CD4-positive, alpha-beta T cell treated with Interleukin-10 for 1 hour (primary cell): ENCODE measurements at places on chromosomes 1 and 21.

DNA sequence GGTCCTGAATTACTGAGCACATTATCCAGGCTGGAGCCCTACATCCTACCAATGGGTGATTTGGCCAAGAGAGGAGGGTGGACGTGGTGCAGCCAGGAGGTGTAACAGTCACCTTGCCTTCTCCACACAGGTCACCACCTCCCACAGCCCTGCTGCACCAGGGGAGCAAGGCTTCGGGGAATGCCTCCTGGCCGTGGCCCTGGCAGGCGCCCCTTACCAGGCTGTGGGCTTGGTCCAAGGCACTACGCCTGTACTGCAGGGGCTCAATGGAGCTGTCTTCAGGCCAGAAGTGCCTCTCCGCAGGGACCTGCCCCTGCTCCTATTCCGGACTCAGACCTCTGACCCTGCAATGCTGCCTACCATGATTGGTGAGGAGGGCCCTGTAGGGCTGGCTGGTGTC is 26.0 kb downstream of the HMGCS2 start:
- no peak for DNase-seq

GRCh38 chr1:54835970-54836369 is 34.8 kb upstream of the TTC22 start:
- no peak for DNase-seq

DNA sequence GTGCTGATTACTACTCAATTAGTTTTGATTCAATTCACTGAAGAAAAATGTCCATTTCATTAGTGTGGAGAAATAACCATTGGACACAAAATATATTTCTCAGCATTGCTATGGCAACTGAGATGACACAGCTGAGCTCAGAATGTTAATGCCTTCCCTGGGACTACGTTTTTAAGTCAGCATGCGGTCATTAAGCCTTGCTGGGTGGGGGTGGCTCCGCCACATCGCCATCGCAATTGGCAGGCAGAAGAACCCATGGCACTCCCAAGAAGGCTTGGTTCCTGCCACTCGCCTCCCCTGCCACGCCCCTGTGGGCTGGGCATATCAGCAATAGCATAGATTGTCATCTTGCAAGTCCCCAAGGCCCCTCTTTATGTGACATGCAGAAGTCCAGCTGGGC is 256.7 kb upstream of the CAMK1G start:
- no peak for DNase-seq

- DNase-seq = no peak
Measured at GRCh38 chr1:168007691-168008090, 70.8 kb upstream of the MPC2 start.

DNA sequence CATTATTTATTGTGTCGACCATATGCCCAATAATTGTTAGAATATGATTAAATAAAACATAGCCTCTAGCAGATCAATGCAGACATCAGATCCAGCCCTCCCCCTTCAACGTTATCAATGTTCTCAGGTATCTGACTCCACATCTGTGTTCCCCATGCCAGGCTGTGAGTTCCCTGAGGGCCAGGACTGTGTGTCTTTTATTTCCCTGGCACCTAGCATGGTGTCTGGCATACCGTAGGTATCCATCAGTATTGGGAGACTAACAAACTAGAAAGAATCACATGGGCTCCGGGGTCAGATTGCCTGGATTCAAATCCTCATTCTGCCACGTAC is 48.3 kb downstream of the SDC3 start:
- no peak for DNase-seq

GRCh38 chr1:168098534-168099320 is 38.0 kb downstream of the GPR161 start:
- no peak for DNase-seq

DNA sequence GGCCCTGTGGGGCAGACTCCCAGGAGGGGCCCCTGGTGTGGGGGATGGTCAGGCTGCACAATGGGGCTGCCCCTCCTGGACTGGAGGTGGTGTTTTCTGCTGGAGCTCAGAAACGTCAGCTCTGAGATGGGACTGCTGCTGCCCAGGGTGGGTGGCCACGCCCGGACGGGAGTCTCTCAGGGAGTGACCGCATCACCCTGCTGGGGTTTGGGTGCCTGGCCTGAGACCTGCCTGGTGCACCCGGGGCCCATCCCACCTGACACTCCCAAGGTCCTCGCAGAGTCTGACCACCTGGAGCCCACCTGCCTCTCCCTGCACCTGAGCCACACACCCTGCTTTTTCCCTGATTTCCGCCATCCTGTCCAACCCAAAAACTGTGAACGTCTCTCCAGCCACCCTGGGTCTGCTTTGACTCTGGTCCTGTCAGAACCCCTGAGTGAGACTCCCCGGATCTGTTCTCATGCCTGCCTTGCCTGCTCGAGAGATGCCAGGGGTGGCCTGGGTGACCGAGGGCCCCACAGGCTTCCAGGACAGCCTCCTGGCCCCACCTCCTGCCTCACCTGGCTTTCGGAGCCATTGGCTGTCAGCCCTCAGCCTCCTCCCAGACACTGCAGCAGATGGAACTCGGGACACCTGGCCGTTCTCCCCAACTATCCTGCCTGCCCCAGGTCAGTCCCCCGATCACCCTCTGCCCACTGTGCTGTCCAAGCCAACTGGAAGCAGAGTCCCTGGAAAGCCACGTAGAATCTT is 11.6 kb upstream of the SMYD3 start:
- DNase-seq = no peak

GRCh38 chr21:36207577-36208320 is 51.1 kb downstream of the DOP1B start:
- DNase-seq = no peak

DNA sequence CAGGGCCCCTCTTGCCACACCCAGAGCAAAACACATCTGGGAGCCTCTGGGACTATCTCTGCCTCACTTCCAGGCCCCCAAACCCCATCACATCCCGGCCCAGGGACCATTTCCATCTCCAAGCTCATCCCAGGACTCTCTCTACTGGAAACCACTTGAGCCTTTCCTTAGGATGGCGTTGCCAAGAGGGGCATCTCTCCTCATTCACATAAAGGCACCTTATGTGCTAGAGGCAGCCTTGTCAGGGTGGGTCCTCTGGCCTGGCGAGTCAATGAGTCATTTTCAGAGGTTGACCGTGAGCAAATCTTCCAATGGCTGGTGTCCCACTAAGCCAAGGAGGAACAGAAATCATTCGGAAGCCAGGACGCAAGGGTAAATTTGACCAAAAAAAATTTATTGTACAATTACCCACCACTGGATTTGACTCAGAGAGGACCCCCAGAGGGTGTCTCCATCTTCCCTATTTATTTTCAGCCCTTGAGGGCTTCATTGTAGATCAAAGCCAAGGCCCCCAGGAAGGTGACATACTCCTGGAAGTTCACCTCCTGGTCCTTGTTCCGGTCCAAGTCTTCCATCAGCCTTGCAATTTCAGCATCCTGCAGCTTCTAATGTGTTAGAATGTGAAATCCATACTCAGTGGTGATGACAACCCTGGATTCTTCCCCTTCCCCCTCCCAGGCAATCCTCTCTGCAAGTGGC is 1.4 kb downstream of the S100A6 start:
- DNase-seq = no peak

DNA sequence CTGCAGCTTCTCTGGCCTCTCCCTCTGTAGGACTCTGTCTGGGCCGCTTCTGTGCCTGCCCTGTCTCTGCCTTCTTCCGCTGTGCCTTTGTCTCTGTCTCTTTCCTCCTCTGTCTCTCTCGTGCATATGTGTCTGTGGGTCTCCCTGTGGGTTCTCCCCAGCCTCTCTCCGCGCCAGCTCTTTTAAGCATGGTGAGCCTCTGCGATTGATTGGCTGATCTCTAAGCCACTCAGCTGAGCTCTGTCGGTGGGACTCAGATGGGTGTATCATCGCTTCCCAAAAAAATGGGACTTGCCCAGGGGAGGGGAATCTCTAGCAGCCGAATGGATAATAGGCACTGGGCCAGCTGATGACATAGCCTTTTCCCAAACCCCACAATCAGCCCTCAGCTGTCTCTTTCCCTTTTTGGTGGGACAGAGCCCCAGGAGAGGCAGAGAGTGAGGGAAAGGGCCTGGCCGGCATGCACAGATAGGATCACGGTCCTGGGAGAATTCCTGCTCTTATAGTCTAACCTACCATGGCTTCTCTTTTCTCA is at the start of gene ADAMTS4:
Gene ADAMTS4, minus strand, starts transcription at position 158 of the 535 bp plus-strand sequence. CDS start 427 bp downstream, outside the sequence.
- DNase-seq = no peak

- no peak for DNase-seq
Measured at GRCh38 chr1:196678510-196678884, 26.7 kb downstream of the CFH start.

- no peak for DNase-seq
Measured at GRCh38 chr1:154837672-154838171, 32.4 kb downstream of the KCNN3 start.

GRCh38 chr1:41902159-41902577 is 16.6 kb downstream of the HIVEP3 start:
- DNase-seq = no peak

DNA sequence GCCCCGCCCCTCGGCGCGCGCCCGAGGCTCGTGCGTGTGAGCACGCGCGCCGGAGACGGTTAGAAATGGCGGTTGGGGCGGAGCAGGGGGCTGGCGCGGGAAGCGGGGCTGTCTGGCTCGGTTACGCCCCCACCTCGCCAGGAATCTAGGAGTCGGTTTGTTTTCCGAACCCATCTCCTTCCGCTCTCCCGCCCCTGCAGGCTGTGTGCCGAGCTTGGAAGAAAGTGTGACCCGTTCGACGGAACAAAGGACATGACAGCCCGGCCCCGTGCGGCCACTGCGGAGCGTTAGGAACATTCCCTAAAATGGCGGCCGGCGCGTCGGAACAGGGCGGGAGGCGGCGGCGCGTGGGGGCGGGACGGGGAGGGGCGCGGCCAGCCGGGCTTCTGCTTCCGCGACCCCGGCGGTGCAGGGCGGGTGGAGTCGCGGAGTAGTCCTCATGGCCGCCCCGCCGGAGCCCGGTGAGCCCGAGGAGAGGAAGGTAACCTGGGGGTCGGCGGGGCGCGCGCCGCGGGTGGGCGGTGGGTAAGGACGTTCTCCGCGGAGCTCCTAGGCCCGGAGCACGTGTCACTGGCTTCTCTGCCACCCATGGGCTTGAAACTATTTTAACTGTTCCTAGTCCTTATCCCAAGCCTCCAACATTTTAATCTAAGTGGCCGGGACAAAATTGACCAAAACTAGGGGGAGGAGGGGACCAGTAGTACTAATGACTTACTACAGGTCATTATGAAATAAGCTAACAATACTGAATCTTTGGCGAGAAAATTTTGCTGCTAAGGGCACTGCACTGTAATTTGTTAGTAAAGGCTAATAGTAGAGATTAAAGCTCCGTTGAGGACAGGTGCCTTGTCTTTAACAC is at the start of gene COX20:
Gene COX20, plus strand, starts transcription at position 383 of the 859 bp plus-strand sequence. Its CDS starts 57 bp downstream, at position 440.
- DNase-seq = peak; percentile 91

- DNase-seq = no peak
Measured at GRCh38 chr1:174408146-174408545, 39.6 kb upstream of the GPR52 start.

- DNase-seq = peak; percentile 95
Measured at GRCh38 chr1:110338309-110338885, 780 bp upstream of the RBM15 start.

GRCh38 chr21:17786851-17787181 is 32.3 kb downstream of the C21orf91 start:
- DNase-seq = no peak

DNA sequence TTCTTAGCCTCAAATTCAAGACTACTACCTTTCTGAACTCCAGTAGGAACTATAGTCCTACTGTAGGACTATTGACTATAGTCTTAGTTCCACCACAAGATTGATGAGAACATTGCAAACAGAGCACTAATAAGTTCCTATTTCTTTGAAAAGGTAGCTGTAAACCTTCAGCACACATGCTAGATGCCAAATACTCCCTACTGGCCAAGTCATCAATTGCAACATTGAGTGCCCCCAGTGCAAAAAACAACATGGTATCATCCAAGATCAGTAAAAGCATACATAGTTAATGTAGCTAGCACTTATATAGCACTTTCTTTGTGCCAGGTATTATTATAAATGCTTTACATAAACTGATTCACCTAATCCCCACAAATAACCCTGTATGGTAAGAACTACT is 99.8 kb downstream of the MRPL39 start:
- DNase-seq = peak; percentile 12

- DNase-seq = peak; percentile 69
Measured at GRCh38 chr1:39539252-39539790, 37.3 kb downstream of the PABPC4 start.

- no peak for DNase-seq
Measured at GRCh38 chr1:60149251-60149650, 75.7 kb upstream of the C1orf87 start.

GRCh38 chr1:171488190-171488929 is 3.0 kb downstream of the PRRC2C start:
- DNase-seq = no peak

DNA sequence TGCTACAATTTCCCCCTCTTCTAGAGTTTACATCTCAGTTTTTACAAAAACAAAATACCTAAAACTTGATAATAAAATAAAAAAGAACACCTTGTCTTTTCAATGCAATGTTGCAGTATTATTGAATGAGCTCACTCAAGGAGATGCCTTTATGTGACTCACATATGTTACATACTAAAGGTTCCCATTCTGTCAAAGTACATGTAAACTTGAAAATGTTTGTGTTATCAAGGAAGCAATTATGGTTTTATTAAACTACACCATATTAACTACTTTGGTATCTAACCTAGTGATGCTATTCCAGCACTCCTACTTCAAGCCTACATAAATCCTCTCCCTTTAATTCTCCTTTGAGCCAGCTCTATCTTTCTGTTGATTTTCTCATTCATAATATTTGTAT is 658.3 kb downstream of the PTPRC start:
- DNase-seq = no peak

DNA sequence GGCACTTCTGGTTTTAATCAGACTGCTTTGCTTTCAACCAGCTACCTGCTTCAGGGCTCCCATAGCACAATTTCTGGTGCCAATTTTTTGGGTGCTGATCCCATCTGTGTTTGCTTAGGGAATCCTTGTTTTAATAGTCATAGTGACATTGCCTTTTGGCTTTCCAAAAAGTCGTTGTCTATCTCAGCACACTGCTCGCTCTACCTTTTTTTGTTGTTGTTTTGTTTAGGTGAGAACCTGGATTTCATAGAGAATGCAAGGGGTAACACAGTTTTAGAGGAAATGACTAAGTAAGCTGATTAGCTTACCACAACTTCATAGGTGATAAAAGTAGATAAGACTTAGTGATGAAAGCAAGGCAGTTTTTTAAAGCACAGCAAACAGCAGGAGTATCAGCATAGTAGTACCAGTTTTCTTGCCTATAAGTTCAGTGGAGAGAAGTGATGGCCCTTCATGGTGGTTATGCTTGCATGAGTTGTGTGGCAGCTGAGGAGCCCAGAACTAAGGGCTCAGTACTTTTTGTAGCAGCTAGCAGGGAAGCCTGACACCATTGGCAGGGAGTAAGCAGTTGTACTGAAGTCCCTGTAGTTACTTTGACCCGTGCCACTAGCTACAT is 31.3 kb downstream of the NEK7 start:
- DNase-seq = peak; percentile 70

GRCh38 chr1:216910081-216910840 is 187.0 kb upstream of the ESRRG start:
- DNase-seq = no peak
